Smooth muscle cell of the pulmonary artery (primary cell): ENCODE measurements at places on chromosomes 16 and 17. TPM values are rescaled to one million over a fixed set of nuclear protein-coding genes. Genes with fewer than 3 reads are reported as not detected.

Gene GLG1
- 356 and 369 TPM in 2 replicates for total RNA-seq

Gene HS3ST6
- not detected in 2 replicates for total RNA-seq

Gene SSTR5
- total RNA-seq: not detected in 2 replicates

Gene PAQR4
- total RNA-seq: 3.3 and 3.4 TPM in 2 replicates

Gene ZNF629
- 9.8 and 11.0 TPM in 2 replicates for total RNA-seq

Gene EFCAB5
- total RNA-seq: 0.07 and 0.13 TPM in 2 replicates

Gene HOXB7
- total RNA-seq: 1.6 and 1.8 TPM in 2 replicates

Gene KCNJ12
- total RNA-seq: 2.3 and 4.5 TPM in 2 replicates

Gene ABCA6
- total RNA-seq: 12.4 and 42.6 TPM in 2 replicates

Gene CLDN9
- total RNA-seq: 0.10 TPM in 1 of 2 replicates, not detected in the other

Gene SPECC1
- 4.0 and 6.1 TPM in 2 replicates for total RNA-seq

Gene PAFAH1B1
- total RNA-seq: 132 and 144 TPM in 2 replicates

Gene CRYM
- 0.63 TPM in 1 of 2 replicates, not detected in the other for total RNA-seq

Gene CACNG4
- not detected in 2 replicates for total RNA-seq

Gene CHST4
- 0.07 TPM in 1 of 2 replicates, not detected in the other for total RNA-seq

Gene MAPT
- 0.52 and 0.53 TPM in 2 replicates for total RNA-seq

Gene DNAI2
- total RNA-seq: not detected in 2 replicates

Gene GPRC5C
- total RNA-seq: 13.8 and 15.0 TPM in 2 replicates

Gene CCL14
- not detected in 2 replicates for total RNA-seq

Gene SLC26A11
- 12.4 and 19.0 TPM in 2 replicates for total RNA-seq
